Stimulated activated CD4-positive, alpha-beta T cell treated with anti-CD3 and anti-CD28 coated beads, Interleukin-15, amount 100 ng/mL, for 48 hours (primary cell): ENCODE measurements at places on chromosomes 11 and 22.

DNA sequence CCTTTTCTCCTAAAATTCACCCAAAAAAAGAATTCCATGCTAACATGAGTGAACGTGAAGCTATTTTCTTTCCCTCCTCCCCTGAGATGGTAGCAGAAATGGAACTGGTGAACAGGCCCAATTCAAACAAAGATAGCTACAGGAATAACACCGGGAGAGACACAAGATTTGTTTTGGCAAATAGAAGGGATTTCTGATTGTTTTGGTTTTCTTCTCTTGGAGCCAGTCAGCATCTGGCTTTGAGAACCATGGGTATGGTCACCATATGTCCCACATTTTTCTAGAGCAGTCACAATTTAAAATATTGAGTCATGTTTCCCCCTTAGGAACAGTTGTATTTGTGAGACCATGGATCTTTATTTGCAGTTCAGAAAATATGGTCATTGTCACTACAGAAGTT is 214.1 kb downstream of the FAM76B start:
- no peak for DNase-seq

DNA sequence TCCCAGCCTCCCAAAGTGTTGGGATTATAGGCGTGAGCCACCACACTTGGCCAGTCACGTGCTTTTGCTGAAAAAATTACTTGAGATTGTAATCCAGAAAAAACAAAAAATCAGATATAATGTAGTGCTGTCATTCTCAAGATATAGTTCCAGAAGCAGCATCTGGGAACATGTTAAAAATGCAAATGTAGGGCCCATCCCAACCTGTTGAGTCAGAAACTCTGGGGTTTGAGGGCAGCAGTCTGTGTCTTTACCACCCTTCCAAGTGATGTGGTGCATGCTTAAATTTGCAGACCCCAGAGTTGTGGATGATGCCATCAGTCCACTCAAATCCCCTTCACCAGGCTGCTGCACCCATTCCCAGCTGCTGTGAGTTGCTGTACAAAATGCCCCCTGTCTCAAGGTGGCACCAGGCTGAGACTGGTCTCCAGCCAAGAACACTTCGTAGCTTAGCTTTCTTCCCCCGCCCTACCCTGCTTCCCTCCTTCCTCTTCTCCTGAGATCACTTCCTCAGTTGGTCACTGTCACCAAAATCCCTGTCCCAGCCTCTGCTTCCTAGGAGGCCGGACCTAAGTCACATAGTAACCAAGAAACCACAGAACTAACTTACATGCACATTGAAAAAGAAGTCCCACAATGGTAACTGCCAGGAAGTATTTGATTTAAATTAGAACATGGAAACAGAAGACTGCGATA is 18.2 kb upstream of the ARRB1 start:
- no peak for DNase-seq

- no peak for DNase-seq
Measured at GRCh38 chr11:73234471-73235181, 16.5 kb downstream of the P2RY2 start.

DNA sequence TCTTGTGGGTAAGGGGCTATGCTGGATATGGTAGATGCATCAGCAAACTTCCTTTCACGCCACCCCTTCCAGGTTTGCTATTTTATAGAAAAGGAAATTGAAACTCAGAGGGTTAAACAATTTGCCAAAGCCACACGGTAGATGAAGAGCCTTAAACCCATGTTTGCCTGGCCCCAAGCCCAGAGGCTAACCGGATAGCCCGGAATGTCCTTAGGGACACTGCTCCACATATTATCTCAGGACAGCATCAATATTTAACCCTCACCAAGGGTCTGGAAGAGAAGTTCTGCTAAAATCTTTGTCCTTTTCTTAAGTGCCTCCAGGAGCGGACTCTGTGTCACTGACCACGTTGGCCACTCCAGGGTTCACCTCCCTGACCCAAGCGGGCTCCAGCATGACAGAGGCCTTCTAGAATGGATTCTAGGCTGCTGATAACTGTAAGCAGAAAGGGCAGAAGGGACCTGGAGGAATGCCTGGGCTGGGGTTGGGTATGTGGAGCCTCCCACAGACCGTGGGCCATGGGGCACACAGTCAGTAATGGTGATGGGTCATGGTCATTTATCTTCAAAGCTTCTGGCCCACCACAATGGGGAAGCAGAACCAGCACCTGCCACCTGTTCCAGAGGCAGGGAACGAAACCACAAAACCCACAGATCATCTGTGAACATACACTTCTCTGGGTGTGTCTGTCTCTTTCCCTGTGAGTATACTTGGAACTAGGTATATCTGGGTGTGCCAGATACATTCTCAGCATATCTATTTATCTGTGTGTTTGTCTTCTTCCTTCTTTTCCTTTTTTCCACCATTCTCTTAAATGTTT is 5.4 kb upstream of the TMEM86A start:
- DNase-seq = no peak

DNA sequence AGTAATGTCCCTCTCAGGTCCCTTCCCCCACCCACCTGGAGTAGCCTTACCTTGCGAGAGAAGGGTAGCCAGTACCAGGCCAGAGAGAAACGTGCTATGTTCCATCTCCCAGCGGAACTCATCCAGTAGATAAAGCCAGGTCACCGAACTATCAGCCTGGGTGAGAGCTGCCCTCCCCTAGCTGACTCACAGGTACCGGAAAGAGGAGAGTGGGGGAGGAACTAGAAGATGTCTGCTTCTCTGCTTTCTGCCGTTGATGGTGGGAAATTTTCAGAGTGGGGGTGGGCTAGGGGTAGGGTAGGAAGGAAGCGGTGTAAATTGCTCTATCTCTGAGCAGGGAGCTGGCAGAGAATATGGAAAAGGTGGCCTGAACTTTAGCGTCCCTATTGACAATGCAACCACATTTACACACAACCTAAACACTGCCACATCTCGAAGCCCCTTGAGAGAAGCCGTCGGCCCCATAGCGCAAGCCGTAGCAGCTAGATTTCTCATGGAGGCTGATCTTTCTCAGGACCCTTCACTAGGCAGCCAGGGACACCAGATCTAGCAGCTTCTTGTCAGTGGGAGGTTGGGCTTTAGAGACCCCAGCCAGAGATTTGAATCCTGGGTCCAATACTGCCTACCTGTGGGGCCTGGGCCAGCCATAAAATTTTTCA is at the start of gene CD3D:
TSS of gene CD3D (minus strand) at position 203 of the 659 bp plus-strand sequence. CDS start at position 105, 98 bp downstream.
- DNase-seq = peak; percentile 64

DNA sequence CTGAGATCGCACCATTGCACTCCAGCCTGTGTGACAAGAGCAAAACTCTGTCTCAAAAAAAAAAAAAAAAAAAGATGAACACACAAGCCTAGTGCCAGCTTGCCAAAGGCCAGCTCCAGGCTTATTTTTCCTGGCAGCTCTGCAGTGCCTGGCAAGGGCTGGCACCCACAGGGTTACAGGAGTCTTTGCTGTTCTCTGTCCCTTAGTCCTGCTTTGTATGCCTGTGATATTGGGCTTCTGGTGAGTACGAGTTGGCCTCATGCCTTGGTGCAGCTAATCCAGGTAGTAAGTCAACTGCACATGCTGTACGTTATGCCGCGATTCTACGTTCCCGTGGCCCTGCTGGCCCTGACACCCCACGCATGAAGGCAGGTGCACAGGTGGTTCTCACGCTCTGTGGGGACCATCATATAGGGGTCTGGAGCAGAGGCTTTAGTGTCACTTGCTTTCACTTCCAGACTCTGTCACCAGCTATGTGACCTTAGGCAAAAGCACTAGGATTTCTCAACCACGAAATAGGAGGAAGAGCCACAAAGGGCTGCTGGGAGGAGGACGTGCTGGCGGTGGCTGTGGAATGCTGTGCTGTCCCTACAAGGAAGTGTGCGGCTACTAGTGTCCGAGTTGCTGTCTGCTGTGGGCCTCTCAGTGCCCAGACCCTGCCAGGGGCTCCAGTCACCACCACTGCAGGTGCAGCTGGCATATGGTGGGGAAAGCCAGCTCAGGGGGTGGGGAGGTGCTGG is 21.4 kb upstream of the RASL10A start:
- no peak for DNase-seq
